Fibroblast of skin of back (primary cell): ENCODE measurements at places on chromosomes 3 and 15.
A peak's percentile ranks its signal among the peaks of the same experiment; 100 is the strongest.

DNA sequence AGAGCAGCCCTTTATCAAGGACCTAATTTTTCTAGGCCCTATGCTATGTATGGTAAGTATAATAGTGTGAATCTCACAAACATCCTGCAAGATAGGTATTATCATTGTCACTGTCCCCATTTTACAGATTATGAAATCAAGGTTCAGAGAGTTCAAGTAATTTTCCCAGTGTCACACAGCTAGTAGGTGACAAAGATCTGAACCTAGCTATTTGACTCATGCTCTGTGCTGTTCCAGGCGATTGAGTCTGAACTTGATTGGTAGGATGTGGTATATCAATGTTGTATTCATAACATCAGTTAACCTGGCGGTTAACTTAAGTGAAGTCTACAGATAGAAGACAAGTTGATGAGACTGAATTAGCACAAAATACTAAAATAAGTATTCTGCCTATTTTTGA lies 229.9 kb downstream of the CHST2 start:
- DNase-seq, result no peak

DNA sequence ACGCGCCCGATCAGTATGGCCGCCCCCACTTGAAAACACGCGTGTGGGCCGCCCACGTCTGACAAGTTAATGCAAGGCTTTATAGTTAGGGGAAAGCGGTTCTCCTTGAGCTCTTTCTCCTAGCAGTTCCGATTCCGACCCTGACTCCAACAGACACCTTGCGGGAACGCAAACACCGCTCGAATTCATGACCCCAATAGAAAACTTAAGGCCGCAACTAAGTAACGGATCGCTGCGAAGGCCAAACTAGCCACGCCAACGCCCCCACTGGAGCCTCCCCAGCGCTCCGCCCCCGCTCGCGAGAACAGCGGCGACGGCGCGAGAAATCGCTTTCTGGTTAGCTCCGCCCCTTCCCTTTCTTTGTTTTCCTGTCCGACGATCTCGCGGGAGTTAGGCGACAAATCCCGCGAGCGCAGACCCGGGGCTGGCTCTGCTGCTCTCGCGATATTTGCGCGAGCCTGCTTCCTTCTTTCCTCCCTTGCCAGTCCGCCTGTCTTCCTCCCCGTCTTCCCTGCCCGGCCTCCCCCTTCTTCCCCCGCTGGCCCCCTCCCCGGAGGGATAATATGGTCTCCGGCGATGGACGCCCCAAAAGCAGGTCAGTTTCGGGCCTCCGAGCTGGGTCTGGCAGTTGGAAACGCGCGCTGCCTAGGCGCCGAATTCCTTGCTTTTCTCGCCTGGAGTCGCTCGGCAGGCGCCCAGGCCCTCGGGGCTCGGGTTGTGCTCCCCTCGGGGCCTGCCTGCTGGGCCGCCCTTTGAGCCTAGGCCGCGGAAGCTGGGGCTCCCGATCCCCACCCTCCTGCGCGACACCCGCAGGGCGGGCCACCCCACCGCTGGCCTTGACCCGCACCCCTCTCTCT lies at the start of gene IREB2:
IREB2 (plus strand) TSS at position 455 of the 857 bp plus-strand sequence; CDS start at position 577, 122 bp downstream.
- DNase-seq, result peak; percentile 97

GRCh38 chr15:95816591-95816990 lies 513.9 kb upstream of the NR2F2 start:
- DNase-seq, result peak; percentile 35

- no peak for DNase-seq
Measured at GRCh38 chr3:78281381-78281780, 1241.5 kb downstream of the ROBO2 start.

- DNase-seq, result no peak
Measured at GRCh38 chr15:82742134-82742533, 32.5 kb upstream of the AP3B2 start.

DNA sequence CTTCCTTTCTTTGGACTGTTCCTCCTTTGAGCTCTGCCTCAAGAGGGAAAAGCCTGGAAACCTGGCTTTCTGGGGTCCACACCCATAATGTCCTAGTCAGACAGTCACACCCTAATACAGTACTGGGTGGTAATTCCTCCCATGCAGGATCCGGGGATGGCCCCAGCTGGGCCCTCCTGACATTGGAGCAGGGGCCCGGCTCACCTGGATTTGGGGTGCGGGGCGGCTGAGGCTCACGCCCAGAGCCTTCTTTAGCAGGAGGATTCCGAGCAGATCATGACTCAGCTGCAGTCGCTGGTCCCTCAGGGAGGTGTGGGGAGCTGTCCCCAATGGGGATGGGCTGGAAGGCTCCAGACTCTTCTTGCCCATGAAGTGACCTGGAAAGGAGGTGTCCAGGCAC lies 1.0 kb downstream of the NMB start:
- no peak for DNase-seq

GRCh38 chr3:161700998-161701397 lies 204.4 kb downstream of the OTOL1 start:
- DNase-seq, result no peak

GRCh38 chr3:1326546-1326945 lies 233.7 kb downstream of the CNTN6 start:
- DNase-seq, result no peak

DNA sequence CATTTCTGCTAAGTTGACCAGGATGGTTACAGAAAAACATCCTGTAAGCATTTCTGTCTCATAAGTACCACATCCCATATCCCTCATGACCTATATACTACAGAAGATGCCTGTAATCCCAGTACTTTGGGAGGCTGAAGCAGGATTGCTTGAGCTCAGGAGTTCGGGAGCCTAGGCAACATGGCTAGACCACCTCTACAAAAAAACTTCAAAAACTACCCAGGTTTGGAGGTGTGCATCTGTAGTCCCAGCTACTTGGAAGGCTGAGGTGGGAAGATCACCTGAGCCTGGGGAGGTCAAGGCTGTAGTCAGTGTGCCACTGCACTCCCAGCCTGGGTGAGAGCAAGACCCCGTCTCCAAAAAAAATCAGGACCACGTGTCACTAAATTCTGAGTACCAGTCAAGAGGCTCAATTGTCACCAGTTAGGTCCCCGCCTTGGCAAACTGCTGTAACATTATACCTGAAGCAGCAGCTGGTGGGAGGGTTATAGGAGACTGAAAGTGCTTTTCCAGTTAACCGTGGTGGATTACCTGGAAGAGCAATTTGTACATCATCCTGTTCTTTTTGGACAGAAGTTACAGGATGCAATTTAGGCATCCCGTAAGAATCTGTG lies 6.2 kb downstream of the RPL32 start:
- DNase-seq, result no peak

- DNase-seq, result peak; percentile 71
Measured at GRCh38 chr3:197002701-197003454, 26.7 kb downstream of the MELTF start.

- DNase-seq, result peak; percentile 90
Measured at GRCh38 chr15:62469874-62470688, 305.0 kb upstream of the C2CD4B start.

- DNase-seq, result peak; percentile 95
Measured at GRCh38 chr3:43872901-43873300, 182.2 kb downstream of the ABHD5 start.

DNA sequence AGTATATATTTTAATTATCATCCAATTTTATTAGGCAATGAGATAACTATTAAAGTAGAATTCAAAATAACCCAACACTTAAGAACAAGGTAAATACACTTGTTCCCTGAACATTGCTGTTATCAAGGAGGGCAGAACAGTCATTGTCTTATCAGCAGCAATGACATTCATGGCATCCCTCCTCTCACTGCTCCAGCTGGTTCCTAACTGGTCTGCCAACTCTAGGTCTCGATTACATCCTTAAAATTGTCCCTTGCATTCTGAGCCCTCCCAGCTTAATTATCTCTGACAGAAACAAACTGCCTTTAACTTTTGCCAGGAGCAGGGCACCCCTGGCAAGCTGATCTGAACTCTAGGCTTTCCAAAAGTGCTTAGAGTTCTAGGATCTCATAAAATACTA lies 14.0 kb upstream of the DYNC1LI1 start:
- peak; percentile 12 for DNase-seq

GRCh38 chr3:109073116-109073515 lies 44.8 kb downstream of the MORC1 start:
- no peak for DNase-seq

DNA sequence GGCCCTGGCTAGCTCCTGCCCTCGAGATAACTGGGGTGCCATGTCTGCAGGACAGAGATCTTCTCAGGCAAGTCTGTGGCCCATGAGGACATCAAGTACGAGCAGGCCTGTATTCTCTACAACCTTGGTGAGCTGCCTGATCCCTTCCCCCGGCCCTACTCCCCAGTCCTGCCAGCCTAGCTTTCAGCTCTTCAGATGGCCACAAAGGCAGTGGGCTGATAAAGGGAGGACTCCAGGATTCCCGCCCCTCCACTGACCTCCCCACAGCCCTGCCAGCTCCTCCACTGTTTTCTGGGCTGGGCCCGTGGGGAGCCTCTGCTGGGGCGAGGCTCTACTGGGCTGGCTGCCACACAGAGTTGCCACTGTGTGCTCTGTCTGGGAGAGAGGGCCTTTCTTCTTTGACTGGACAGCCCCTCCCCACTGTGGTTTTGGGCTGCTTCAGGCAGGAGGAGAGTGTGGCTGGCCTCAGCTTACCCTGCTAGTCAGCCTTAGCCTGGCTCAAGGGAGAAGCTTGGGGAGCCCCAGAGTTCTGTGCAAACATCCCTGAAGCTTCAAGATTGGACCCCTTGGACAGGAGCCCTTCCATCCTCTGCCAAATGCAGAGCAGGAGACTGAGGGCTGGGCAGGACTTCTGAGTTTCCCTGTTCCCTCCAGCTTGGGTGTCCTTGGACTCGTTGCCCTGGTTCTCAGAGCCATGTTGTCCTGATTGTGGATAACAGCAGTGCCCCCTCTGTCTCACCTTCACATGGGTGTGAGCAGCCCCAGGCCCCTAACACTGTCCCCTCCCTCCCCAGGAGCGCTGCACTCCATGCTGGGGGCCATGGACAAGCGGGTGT lies 24.4 kb downstream of the PTPN23 start:
- peak; percentile 35 for DNase-seq

DNA sequence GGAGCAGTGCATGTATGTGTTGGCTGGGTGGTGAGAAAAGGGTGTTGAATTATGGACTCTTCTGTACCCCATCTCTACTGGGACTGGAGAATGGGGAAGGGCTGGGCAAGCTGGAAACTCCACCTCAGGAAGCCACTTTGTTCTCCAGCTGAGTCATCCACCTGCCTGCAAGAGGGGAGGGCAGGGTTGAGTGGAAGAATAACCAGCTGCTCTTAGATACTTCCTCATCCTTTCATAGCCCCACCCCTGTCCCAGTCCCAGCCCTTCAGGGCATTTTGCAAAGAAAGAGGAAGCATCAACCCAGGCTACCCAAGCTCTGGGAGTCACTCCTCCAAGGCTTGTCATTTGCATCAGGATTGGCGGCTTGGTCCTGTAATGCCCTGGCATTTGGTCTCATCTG lies 33.1 kb downstream of the RAB11A start:
- no peak for DNase-seq

DNA sequence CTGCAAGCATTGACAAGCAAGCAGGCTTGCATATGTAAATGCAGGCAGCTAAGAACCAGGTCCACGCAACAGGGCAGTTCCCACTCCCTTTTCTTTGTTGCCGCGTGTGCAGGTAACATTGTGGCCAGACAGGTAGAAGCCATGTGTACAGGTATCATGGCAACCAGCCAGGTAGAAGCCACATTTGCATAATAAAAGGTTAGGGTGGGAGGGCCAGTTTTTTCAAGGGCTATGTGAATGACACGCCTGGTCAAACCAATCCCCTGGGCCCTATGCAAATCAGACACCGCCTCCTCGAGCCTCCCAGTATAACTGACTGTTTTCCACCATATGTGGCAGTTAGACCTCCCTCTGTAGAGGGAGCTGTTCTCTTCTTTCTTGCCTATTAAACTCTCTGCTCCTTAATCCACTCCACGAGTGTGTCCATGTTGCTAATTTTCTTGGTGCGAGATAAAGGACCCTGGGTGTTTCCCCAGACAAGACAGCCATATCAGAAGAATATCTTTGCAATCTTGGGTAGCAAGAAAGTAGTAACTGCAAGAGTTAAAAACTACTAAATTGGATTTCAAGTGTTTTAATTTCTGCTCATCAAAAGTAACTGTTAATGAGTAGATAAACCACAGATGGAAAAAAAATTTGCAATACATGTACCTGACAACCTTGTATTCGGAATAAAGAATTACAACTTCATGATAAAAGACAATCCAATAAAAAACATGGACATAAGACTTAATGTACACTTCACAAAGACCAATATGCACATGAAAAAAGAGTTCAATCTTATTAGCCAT lies 21.8 kb downstream of the PCOLCE2 start:
- peak; percentile 14 for DNase-seq

DNA sequence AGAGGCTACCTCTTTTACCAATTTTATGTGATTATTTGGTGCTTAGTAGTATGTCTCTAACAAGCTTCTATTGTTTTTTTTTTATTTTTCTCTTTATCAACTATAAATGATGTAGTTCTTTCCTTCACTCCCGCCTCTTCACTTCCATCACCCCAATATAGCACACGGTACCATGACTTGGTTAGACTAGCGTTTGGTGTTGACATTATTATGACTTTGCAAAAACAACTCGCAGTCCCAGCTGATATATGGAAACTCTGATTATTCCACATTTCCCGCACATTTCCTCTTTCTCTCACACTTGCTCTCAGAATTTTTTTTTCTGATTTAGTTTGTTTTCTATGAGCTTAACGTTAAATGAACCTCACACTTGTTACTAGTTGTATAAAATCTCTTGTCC lies 162.2 kb downstream of the GREM1 start:
- DNase-seq, result no peak

- no peak for DNase-seq
Measured at GRCh38 chr3:128616516-128617269, 33.9 kb downstream of the RPN1 start.

GRCh38 chr3:161043336-161044035 lies 61.7 kb downstream of the B3GALNT1 start:
- DNase-seq, result no peak

DNA sequence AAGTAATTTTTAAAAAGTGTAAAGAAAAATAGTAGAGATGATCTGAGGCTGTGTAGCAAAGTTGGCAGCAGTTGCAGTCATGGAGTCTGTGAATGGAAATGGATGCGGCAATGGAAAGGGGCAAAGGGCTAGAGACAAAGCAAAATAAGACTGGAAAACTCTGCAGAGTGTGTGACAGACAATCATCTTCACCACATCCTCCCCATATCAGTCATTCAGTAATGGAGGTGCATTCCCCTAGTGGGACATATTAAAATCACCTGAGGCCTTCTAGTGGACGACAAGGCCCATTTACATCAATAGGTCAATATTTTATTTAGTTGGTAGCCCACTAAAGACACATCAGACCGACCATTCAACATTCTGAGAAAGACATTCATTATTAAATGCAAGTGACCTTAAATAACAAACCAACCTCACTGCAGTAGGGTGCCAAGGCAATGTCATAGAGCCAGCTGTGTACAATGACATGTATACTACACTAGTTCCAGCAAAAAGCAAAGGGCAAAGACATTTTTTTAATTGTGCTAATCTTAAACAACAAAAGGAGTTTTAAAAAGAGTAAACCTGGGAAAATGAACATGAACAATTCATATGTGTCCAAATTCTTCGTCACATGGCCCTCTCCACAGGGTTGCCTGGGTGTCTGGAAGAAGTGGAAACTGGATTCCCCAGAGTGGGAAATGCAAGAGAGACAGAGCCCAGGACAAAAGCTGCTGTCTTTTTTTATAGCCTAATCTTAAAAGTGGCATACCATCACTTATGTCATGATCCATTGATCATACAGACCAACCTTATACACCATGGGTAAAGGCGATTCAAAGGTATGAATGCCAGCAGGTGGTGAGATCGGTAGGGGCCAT lies 15.6 kb upstream of the RAP2B start:
- no peak for DNase-seq
